ENCODE measurements at places on chromosomes 5 and 9.

DNA sequence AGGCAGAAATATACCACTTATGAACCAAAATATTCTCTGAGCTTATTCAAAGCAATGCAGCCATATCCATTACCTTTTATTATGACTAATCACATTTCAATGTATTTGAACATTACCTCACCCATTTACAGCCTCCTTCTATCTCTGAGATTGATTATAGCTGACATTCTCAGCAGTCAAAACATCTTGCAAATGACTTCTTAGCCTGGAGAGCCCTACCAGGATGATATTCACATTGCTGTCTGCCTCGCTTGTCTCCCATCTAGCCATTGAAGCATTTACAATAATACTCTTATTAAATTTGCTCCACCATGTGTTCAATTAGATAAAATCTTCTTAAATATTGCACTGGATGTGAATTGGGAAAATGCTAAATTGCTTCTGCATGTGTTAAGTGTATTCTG is 1879.9 kb upstream of the ACO1 start:
- DNase-seq, result no peak

DNA sequence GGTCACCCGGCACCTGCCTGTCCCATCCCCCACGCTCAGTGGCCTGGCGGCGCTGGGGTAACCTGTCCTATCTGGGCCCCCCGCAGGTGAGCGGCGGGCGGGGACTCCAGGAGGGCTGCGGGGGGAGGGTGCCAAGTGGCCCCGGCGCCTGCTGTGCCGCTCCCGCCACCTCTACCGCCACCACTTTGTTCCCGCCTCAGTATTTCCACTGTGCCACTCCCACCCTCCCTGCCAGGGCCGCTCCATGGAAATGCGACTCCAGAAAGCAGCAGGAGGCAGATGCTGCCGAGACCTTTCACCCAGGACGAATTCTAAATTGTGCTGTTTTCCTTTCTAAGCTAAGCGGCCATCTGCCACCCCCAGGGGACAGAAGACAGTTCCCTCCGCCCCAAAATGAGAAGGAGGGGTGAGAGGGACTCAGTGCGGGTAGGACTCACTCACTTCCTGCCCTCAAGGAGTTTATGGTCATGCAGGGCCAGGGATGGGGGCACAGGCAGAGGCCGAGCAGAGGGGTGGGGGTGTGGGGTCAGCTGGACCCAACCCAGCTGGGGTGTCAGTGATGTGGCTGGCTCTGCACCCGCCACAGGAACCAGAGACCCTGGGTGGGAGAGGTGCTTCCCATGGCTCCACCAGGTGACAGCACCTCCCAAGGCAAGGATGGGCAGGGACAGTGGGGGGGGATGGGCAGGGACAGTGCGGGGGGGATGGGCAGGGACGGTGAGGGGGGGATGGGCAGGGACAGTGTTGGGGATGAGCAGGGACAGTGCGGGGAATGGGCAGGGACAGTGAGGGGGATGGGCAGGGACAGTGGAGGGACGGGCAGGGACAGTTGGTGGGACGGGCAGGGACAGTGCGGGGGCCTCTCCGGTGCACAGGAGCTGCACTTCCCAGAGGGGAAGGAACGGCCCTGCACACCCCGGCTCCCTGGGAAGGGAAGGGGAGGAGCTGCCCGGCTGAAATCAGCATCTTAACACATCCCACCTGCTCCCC is 17.8 kb downstream of the NOTCH1 start:
- DNase-seq, result no peak

GRCh38 chr5:56006600-56006999 is 11.8 kb upstream of the IL6ST start:
- no peak for DNase-seq

DNA sequence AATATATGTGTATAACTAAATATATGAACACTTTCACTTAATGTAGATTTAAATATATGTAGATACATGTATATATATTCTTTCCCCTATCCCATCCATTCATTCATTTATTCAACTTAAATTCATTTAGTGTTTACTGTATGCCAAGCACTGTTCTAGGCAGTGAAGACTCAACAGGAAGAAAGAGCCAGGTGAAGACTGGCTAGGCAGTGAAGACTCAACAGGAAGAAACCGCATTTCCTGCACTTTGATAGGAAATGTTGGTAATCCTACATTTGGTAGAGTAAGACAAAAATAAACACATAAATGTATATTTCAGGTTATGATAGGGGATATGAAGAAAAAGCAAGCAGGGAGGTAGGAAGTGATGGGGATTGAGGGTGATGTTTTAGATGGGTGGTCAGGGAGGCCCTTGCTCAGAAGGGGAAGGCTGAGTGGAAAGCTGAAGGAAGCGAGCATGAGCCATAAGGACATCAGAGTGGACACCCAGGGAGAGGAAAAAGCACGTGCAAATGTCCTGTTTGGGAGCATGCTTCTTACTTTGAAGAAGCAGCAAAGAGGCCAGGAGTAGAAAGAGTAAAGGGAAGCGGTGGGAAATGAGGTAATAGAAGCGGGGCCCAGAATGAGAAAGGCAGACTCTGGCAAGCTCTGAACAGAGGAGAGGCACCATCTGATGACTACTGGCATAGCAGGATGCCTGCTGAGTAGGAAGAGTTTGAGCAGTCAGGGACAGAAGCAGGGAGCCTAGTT is 227.8 kb upstream of the MAP3K1 start:
- DNase-seq, result no peak

DNA sequence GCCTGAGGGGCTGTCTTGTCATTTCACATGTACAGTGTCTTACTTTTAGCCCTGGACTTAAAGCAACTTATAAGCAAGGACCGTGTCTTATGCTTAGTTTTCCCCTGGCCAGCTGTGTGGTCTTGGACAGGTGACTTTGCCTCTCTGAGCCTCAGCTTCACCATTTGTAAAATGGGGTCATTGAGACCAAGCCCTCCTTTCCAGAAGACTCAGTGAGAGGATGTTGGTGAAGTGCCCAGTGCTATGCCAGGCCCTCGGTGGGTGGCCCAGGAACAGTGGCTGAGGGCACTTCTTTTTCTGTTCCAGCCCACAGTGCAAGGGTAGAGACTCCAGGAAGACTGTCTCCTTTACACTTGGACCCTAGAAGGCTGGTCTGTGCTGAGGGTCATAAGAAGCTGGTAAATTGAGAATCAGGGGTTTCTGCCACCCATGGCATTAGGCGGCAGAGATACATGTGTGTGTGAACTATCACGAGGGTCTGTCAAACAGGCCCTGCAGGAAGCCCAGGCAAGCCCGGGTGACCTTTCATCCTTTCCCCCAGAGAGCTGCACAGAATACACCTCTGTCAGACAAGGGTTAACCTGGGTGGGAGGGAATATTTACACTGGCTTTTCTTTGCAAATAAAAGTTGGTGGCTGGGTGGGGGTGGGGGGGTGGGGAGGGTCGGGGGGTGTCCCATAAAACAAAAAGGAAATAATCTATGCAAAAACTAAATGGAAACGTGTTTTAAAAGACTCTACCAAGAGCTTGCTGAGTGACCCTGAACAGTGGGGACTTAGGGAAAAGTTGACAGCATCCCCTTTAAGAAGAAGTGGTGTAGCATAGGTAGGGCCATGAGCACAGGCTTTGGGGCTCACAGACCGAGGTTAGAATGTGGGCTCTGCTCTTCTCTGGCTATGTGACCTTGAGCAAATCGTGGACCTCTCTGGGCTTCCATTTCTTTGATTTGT is 20.4 kb upstream of the KIF12 start:
- DNase-seq, result no peak
